ENCODE measurements at places on chromosomes 12 and 14.

- DNase-seq: no peak
Observed at GRCh38 chr12:46406352-46407027, 33.9 kb upstream of the SLC38A2 start.

DNA sequence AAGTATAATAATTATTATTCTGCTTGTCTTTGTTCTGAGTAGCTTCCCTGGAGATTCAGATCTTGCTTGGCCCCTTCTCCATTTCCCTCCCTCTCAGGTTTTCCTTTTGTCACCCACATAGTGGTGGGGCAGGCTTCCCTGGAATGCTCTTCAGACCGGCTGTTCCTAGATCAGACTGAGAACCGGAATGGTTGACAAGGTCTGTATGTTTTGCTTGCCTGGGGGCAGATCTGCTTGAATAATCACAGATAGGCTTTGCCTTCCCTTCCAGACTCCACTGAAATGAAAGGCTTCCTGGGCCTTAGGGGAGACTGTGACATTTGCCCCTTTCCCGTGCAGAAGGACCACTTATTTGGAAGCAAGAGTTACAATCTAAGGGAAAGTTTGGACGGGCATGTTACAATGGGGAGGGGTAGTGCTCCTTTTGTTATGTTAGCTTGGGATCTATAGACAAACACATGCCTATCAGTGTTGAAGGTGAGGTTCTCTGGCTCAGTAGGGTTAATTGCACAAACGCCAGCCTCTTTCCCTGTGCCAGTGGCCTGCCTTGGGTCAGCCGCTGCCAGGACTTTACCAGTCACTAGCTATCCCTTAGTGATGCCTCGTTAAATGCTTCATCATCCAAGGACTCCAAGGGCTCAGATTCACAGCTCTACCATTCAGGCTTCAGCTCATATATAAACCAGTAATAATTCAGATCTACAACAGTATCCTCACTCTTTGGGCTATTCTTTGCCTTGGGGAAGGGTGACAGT is 178.6 kb downstream of the SNAPC1 start:
- DNase-seq: no peak

DNA sequence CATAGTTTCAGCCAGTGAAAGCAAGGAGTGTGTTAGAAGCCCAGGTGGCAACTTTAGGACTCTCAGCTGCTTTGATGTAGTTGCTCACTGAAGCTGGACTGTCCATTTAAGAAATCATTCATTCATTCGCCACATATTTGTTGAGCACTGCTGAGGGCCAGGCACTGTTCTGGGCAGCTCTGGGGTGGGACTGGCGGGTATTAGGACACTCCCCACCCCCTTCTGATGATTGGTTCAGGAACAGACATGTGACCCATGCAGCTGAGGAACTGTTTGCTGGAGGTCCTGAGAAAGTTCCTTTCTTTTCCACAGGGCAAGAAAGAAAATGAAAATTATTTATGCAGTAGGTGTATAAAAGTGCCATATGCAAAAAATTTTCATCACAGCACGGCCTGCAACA is 70.3 kb upstream of the CHST11 start:
- no peak for DNase-seq

DNA sequence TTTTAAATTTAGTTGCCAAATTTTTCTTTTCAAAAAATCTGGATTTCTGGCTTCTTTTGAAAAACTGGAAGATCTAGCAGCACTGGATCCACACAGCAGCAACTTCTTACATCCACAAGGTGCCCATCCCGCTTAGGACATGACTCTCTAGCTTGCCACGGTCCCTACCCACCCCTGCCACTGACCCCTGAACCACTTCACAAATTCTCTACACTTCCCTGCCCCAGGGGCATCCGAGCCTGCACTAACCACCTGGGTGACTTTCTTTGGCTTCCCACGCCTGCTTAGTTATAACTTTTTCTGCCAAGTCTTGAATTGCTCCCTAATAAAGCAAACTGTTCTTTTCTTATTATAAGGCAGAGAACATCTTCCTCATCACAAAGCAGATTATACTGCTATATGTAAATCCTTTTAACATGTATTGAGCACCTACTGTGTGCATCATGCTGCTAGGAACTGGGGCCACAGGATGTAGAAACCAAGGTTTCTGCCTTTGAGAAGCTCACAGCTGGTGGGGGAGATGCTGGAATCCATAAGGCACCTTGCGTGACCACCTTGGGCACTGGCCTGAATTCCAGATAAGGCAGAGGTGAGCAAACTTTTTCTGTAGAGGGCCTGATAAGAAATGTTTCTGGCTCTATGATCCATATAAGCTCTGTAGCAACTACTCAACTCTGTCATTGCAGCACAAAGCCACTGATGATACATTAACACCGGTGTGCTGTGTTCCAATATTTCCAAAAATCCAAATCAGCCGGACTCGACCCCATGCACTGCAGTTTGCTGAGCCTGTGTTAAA is 59.8 kb downstream of the ACTN1 start:
- DNase-seq: no peak

DNA sequence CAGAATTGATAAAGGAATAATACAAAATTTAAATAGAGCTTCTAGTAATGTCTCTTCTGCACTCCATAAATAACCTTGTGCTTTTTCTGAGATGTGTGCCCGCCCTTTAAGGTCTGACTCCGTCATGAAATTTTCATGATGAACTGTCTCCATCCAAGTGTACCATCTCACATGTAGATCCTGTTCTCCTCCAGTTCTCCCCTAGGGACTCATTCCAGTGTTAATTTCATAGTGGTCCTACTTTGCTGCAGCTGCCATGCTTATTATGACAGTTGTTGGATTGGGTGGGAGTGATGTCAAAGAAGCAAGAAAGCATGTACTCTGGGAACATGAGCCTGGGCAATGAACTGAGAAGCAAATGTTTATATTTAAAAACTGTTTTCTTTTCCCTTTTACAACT is 442.5 kb upstream of the PDE3A start:
- DNase-seq: no peak

Data from hematopoietic multipotent progenitor cell treated with erythropoietin and hydrocortisone succinate and interleukin-3 and kit ligand, for 8 days (in vitro differentiated cells).